ENCODE measurements at places on chromosomes 11 and 22. TPM values are rescaled to one million over a fixed set of nuclear protein-coding genes. Genes with fewer than 3 reads are reported as not detected.

The IFITM1 gene
- not detected for total RNA-seq

The SCARF2 gene
- total RNA-seq: 0.59 TPM

The C11orf71 gene
- 4.2 TPM for total RNA-seq

The MRGPRX3 gene
- total RNA-seq: not detected

Data from A549 treated with ZK216348 at 1 μM for 4 hours (cell line).